ENCODE measurements at places on chromosomes 2 and 18.

GRCh38 chr2:128986867-128987268, 668.2 kb upstream of the HS6ST1 start:
- DNase-seq: no peak

GRCh38 chr2:207330912-207331311, 165.2 kb upstream of the KLF7 start:
- DNase-seq: peak; percentile 65

DNA sequence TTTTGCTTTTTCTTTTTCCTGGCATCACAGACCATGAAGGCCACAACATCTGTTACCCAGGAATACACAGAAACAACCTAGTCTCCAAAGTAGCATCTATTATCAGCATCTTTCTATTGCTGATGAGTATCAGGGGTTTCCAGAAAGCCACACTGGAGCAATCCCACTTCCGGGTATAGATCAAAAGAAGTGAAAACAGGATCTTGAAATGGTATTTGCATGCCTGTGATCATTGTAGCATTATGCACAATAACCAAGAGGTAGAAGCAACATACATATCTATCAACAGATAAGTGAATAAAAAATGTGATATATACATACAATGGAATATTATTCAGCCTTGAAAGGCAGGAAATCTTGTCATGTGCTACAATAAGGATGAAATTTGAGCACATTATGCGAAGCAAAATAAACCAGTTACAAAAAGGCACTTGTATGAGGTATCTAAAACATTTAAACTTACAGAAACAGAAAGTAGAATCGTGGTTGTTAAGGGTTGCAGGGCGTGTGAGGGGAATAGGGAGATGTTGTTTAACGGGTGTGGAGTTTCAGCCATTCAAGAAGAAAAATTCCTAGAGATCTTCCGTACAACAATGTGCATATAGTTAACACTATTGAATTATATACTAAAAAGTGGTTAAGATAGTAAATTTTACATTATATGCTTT, 115.1 kb downstream of the KCNE4 start:
- DNase-seq: no peak

DNA sequence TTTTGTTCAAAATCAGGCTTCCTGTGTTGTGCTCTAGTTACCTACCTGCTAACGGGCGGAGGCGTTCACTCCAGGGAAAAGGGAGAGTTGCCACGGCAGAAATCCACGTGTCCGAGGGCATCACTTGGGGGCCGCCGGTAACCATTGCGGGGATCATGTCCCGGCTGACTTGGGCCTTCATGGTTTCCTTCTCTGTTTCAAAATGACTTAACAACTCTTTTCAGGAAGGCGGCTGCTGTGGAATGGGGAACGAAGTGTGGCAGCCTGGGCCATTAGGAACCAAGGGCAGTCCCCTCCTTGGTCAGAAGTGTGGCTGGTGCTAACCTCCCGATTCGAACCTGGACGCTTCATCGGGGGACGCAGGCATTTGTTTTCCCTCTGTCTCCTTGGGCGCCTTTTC, 56.8 kb downstream of the INPP5D start:
- DNase-seq: no peak

GRCh38 chr18:44844486-44844885, 163.8 kb downstream of the SETBP1 start:
- DNase-seq: no peak

GRCh38 chr2:136057023-136057801, 60.7 kb downstream of the CXCR4 start:
- DNase-seq: peak; percentile 37

DNA sequence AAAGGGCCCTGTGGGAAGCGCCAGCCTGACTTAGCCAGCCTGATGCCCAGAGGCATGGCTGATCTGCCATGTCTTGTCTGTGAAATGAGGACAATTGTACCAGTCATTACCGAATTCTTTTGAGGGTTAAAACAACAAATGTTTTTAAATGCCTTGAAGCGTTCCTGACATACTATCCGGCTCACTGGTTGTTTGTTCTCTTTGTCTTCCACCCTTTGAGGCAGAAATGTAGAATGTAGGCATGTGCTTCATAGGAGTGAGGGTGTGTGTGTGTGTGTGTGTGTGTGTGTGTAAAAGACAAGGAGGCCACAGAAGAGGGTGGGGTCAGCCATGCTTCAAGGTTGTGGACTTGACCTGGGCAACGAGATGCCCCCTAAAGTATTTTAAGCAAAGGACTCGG, 35.5 kb downstream of the TGFBRAP1 start:
- DNase-seq: no peak

- no peak for DNase-seq
Measured at GRCh38 chr2:16031058-16031847, 90.9 kb downstream of the MYCN start.

- no peak for DNase-seq
Measured at GRCh38 chr18:44901283-44901682, 220.6 kb downstream of the SETBP1 start.

GRCh38 chr2:219291394-219291793, 12.2 kb downstream of the DNAJB2 start:
- no peak for DNase-seq

Data from stimulated activated CD4-positive, alpha-beta T cell treated with anti-CD3 and anti-CD28 coated beads, Interleukin-2, amount 100 ng/mL, for 24 hours (primary cell).